ENCODE measurements at places on chromosomes 13 and 19.

DNA sequence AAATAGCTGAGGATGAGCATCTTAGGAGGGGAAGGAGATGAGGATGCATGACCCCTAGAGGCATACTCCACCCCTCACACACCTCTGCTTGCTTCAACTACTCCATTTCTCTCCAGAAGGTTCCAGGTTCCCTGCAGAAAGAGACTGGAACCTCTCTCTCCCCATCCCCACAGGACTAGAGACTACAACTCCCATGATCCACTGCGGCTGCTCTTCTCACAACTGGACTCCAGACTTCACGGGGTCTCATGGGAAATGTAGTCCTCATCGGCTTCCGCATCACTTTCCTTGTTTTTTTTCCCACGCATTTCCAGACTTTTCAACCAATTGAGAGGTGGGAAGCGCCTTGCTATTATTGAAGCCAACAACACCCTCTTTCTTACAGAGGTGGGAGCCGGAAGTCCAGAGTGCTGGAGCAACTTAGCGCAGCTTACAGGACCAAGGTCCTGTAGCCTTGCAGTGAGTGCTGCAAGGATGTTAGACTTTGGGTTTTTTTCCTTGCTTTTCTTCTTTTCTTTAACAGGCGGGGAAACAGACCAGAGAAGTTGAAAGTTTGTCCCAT is 13.9 kb upstream of the CACNG6 start:
- no peak for DNase-seq

DNA sequence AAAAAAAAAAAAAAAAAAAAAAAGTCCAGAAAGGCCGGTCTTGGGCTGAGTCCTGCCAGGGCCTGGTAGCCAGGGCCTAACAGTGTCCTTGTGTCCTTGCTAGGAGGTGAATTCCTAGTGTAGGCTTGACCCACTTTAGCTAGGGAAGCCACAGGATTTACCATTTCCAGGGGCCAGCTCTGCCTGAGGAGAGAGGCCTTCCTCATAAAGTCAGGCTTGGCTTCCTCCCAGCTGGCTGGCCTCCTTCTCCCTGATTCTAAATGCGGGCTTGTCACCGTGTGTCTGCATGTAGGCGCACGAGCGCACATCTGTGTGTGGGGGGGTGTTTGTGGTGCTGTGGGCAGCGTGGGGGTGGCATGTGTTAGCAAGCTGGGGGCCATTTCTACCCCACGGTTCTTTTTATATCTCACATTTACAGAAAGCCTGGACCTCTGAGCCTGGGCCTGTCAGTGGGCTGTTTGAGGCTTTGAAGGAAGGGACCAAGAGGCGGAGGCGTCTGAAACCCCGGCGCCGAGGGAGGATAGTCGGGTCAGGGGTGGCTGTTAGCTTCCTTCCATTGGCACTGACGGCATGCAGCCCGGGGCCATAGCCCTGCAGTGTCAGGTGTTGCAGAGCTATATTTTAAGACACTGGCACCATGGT is 31.7 kb downstream of the IER2 start:
- DNase-seq, result no peak

DNA sequence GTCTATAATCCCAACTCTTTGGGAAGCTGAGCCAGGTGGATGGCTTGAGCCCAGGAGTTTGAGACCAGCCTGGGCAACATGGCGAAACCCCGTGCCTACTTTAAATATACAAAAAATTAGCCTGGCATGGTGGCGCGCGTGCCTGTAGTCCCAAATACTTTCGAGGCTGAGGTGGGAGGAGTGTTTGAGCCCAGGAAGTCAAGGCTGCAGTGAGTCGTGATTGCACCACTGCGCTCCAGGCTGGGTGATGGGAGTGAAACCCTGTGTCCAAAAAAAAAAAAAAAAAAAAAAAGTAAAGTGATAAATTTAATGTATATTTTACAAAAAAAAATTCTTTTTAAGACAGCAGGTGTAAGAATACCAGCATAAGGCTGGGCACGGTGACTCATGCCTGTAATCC is 17.6 kb downstream of the TMEM38A start:
- no peak for DNase-seq

DNA sequence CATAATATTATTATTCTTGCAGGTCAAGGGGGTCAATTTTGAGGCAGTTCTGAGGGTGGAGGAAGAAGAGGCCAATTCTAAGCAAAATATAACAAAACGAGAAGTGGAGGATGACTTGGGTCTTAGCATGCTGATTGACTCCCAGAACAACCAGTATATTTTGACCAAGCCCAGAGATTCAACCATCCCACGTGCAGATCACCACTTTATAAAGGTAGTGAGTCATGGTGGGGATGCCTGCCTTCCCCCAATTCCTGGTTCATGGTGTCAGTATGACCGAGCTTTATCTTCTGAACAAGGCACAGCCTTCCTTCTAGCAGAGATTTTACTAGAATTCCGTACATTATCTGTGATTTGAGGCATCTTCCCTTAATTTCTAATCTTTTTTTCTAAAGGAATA is 9.4 kb upstream of the DCUN1D2 start:
- no peak for DNase-seq

GRCh38 chr19:36771261-36772231 is 1.1 kb downstream of the ZNF850 start:
- DNase-seq, result peak; percentile 64

Data from NCI-H2081 (cell line).